ENCODE measurements at places on chromosomes 12 and 14.

DNA sequence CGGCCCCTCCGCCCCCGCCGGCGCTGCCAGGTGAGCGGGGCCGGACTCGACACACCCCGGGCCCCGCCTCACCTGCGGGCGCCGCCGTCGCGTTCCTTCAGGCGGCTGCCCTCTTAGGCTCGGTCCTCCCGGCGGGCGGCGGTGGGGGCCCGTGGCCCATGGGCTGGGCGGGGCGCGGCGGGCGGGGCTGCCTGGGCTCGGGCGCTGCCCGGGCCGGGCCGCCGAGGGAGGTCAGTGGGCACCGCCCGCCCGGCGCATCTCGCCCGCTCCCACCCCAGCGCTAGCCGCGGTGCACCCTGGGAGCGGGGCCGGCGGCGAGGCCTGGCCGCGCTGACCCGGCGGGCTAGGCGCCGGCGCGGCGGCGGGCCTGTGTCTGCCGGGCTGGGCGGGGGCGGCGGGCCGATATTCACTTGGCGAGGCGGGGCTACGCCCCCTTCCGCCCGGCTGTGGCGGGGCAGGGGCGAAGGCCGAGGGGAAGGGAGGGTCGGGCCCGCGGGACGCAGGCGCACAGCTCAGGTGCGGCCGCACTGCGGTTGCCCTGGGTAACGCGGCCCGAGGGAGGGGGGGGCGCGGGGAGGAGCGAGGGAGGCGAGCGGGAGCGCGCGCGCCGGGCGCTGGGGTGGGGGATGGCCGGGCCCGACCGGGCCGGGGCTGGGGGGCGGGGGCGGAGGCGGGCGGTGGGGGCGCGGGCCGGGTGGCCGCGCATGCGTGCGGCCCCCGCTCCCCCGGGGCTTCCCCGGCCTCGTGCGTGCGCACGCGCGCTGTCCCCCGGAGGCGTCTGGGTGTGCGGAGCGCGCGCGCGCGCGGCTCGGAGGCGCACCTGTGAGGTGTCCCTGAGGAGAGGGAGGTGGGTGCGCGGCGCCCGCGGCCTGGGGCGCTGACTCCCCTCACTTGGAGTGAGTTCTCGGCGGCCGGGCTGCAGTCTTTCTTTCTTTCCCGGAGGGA lies at the start of the genes CCDC92 and ZNF664:
CCDC92 (minus strand) TSS at position 375 of the 945 bp plus-strand sequence. CDS start 28,526 bp downstream, outside the sequence.
ZNF664 (plus strand) TSS at position 759 of the 945 bp plus-strand sequence. CDS start 38,930 bp downstream, outside the sequence.
- peak; percentile 96 for DNase-seq

DNA sequence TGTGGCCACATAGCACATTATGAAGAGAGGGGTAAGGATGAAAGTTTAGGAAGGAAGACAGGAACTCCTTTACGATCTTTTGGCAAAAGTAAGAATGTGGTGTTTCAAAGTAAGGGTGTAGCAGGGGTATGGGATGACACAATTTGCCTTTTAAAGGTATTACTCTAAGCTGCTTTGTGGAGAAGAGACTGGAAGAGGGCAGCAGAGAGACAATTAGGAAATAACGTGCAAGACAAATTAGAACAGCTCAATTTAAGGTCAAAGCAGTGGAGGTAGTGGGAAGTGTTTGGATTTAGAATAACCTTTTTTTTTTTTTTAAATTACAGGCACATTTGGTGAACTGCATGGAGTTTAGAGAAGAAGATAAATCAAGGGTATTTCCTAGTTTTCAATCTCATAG lies 342.6 kb downstream of the NOVA1 start:
- DNase-seq = no peak

GRCh38 chr12:89571491-89572195 lies 45.8 kb upstream of the POC1B start:
- no peak for DNase-seq

- no peak for DNase-seq
These were observed 83.1 kb downstream of the KCNMB4 start for GRCh38 chr12:70449074-70449752.

DNA sequence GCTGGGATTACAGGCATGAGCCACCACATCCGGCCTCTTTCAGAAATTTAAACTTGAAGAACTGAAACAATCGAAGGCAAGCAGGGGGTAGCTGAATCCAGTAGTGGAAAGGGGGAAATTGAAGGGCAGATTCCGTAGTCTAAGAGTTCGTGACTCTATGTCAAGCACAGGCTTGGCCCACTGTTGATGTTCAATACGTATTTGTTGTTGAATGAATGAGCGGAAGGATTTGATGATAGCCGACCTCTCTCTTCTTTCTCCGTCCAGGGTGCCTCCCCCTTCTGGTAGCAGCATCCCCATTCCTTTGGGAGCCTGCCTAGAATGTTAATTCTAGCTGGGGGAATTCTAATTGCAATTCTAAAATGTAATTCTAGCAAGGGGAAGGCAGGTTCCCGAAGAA lies 59.8 kb upstream of the MED13L start:
- no peak for DNase-seq

GRCh38 chr14:61188978-61189808 lies 91.9 kb downstream of the TMEM30B start:
- peak; percentile 50 for DNase-seq

DNA sequence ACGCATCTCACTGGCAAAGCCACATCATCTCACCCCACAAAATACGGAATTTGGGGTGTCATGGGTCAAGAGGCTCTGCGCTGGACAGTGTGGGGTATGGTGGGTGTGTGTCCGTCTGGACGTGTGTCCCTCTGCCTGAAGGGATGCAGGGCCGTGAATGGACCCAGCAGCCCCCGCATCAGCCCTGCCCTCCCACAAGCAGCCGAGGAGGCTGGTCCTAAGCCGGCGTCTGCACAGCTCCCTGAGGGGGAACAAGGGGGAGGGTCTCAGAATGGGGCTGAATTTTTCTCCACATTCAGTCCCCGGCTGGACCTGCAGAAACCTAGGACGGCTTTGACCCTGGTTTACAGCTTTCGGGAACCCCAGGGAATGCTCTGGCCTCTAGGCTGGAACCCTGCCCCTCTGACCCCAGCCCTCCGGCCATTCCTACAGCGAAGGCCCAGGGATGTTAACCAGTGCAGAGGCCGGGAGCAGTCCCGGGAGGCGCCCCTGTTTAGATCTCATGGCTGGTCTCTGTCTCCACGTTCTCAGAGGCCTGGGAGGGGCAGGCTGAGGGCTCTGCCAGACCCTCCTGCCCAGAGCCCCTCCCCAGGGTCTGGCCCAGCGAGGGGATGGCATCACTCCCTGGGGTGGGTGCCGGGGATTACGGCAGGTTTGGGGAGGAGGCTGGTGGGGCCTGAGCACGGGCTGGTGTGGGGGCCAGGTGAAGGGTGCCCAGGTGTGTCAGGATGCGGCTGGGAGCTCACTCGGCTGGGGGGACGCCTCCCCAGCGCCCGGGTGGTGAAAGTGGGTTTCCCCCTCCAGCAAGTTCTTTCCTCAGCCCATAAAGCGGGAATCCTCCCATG lies 156.5 kb upstream of the C14orf180 start:
- DNase-seq = no peak

DNA sequence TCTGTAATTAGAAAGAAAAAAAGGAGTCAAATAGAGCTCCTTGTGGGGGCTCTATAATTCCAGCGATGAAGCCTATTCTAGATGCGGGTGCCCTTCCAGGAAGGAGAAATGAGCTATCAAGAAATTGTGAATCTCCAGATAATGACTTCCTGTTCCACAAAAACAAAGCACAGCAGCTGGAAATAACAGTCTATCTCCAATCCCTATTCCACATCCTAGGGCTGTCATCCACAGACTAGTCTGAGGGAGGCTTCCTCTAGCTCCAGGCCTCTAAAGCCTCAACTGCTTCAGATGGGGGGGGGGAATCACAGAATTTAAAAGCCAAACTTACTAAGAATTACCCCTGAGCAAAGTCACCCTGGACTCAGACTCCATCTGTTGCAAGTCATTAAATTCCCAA lies 77.4 kb upstream of the GTF2A1 start:
- DNase-seq = no peak

- no peak for DNase-seq
These were observed 80.5 kb upstream of the ZFP36L1 start for GRCh38 chr14:68873376-68873775.

DNA sequence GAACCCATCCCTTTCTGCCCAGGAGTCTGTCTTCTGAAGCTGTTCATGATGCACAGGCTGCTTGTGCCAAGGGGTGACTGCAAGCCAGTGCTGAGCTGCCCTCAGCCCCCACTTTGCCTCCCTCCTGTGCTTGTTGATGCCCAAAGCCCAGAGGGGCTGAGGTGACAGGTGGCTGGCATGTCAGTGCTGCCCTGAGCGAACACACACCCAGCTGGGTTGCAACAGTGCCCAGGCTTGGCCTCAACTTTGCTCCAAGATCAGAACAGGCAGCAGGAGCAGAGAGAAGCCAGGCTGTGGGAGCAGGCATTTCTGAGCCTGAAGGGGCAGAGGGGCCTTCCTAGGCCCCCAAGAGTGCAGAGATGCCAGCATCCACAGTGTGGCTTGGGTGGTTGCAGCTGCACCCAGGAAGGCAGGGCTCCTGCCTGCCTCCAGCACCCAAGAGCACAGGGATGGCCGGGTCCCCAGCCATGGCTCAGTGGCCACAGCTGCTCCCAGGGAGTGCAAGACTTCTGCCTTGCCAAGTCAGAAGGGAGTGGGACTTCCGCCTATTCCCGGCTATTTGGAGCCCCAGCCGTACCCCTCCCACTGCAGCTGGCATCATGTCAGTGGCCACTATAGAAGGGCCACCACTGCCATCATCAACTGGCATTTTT lies 83.1 kb downstream of the SLC16A7 start:
- no peak for DNase-seq

- no peak for DNase-seq
These were observed 34.6 kb downstream of the ANKRD9 start for GRCh38 chr14:102474934-102475333.

GRCh38 chr12:38411426-38411825 lies 94.9 kb downstream of the ALG10B start:
- DNase-seq = no peak

DNA sequence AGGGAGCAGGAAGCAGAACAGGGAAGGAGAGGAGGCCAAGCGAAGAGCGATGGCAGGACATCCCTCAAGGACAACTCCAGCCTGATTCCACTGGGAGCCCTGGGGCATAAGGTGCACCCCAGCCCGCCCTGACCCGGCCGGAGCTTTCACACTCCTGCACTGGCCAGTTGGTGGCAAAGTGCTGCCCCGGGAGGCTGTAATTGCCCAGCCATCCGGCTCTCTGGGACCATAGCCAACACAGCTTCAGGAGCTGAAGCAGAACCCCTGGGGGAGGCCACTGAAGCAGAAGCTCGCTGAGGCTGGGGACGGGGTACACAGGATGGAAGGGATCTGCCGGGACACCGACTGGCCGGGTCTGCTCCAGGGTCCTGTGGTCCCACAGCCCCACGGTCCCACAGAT lies 41.9 kb upstream of the BEGAIN start:
- DNase-seq = no peak

DNA sequence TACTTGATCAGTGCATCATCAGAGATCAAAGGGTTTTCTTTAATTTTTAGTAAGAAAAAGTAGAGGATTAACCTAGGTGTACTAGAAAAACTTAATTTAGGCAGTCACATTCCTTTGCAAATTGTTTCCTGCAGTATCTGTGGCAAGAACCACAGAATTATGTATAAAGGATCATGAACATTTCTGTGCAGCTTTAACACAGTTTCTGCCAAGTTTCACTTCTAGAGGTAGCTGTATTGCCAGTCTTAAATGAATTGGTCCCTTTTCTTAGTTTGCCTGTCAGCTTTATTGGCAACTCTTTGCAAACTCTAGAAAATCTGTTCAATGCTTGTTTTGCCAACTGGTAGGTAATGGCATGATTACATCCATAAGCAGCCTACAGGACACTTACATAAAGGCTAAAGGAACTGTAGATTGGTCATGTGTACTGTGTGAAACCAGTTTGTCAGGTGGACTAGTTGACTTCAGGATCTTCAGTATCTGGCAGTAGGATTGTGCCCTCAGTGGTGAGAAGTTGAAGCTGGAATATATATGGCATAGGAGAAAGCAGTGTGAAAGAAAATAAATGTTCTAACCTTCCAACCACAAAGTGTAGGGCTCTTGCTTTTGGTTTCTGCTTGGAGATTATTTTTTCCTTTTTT lies 75.9 kb downstream of the TTLL5 start:
- no peak for DNase-seq
